ENCODE measurements at places on chromosomes 16 and 17. TPM values are rescaled to one million over a fixed set of nuclear protein-coding genes. Genes with fewer than 3 reads are reported as not detected.

- no peaks in the 10 kb centered on the region for H3K27me3 ChIP-seq
- H3K4me1 ChIP-seq: peaks cover 1% of the 10 kb centered on the region
- no peak for DNase-seq
- H3K36me3 ChIP-seq: peaks cover 36% of the 10 kb centered on the region
- no peak overlapping the region for H3K4me3 ChIP-seq
- no peak overlapping the region for H3K27ac ChIP-seq
These were observed 7.3 kb downstream of the TRIM65 start for GRCh38 chr17:75889454-75889853.

DNA sequence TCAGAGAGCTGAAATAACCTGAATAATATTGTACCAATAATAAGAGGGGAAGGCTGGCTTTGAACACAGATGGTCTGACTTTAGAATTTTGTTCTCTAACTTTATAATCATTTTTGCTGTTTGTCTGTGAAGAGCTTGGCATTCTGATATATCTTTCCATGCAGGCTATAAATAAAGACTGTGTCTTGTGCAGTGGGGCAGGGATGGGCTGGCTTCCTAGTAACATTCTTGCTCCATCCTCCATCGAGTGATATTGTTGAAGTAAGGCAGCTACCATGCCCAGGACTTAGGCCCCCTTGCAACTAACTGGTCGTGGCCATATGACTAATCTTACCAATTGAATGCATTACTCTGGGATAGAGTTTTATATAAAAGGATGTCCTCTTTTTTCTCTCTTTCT, 234.7 kb upstream of the IRX3 start:
- H3K27ac ChIP-seq: no peak overlapping the region
- H3K4me1 ChIP-seq: no peaks in the 10 kb centered on the region
- no peak for DNase-seq
- no peaks in the 10 kb centered on the region for H3K27me3 ChIP-seq

DNA sequence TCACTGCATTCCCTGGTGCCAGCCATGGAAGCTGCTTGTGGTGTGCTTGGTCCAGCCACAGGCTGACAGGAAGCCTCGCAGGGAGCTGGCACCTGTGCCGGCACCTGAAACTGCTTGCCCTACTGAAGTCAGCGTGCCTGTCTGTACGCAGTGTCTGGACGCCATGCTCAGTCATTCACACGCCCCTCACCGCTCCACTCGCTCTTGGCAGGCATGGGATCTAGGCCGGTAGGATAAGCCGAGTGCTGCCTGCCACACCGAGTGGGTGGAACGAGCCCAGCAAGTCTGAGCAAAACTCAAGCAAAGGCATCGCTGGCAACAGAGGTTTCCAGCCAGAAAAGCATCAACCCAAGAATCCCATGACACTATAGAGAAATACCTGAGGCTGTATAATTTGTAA, 350.6 kb downstream of the CDH11 start:
- no peak overlapping the region for H3K27ac ChIP-seq
- H3K36me3 ChIP-seq: no peaks in the 10 kb centered on the region
- no peaks in the 10 kb centered on the region for H3K27me3 ChIP-seq
- no peak for DNase-seq
- no peak overlapping the region for H3K4me3 ChIP-seq
- no peaks in the 10 kb centered on the region for H3K4me1 ChIP-seq

GRCh38 chr17:4304417-4305027, 40.7 kb upstream of the ANKFY1 start:
- H3K4me3 ChIP-seq: no peak overlapping the region
- peak; percentile 43 for DNase-seq
- H3K36me3 ChIP-seq: no peaks in the 10 kb centered on the region

GRCh38 chr16:24834459-24835335, 11.1 kb upstream of the SLC5A11 start:
- peak; percentile 84 for DNase-seq
- H3K4me3 ChIP-seq: no peak overlapping the region
- H3K36me3 ChIP-seq: peaks cover 18% of the 10 kb centered on the region
- no peaks in the 10 kb centered on the region for H3K27me3 ChIP-seq

- no peaks in the 10 kb centered on the region for H3K27me3 ChIP-seq
- H3K4me3 ChIP-seq: no peak overlapping the region
- no peak for DNase-seq
These were observed 26.1 kb downstream of the GRIN2A start for GRCh38 chr16:10156099-10156498.

DNA sequence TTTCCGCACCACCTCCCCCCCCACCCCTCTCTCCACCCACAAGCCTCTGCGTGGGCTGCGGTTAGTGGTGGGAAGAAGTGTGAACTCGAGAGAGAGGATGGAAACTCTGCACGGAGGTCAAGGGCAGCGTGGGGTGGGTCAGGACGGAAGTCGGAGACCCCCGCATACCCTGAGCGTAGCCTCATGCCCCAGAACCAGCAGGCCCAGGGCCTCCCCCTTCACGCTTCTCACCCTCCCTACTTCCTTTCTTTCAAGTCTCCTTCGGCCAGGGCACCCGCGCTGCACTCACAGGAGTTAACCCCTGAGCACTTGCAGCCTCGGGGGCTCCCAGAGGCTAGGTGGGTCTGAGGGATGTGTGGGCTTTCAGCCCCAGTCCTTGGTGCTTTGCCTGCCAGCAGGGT, 9.2 kb downstream of the TBKBP1 start:
- no peak overlapping the region for H3K27ac ChIP-seq
- peaks cover 9% of the 10 kb centered on the region for H3K36me3 ChIP-seq
- H3K27me3 ChIP-seq: no peaks in the 10 kb centered on the region
- H3K4me1 ChIP-seq: peaks cover 56% of the 10 kb centered on the region

- no peaks in the 10 kb centered on the region for H3K36me3 ChIP-seq
- DNase-seq: no peak
- peaks cover 46% of the 10 kb centered on the region for H3K27me3 ChIP-seq
These were observed 116.2 kb downstream of the AATF start for GRCh38 chr17:37064956-37065355.

GRCh38 chr16:83762992-83763358, 44.8 kb upstream of the HSBP1 start:
- no peaks in the 10 kb centered on the region for H3K27me3 ChIP-seq
- H3K4me3 ChIP-seq: no peak overlapping the region
- H3K4me1 ChIP-seq: no peaks in the 10 kb centered on the region

GRCh38 chr16:84307209-84307954, 12.7 kb downstream of the WFDC1 start:
- no peaks in the 10 kb centered on the region for H3K27me3 ChIP-seq
- H3K4me3 ChIP-seq: no peak overlapping the region
- peaks cover 20% of the 10 kb centered on the region for H3K4me1 ChIP-seq
- peak overlapping the region; percentile 17 for H3K27ac ChIP-seq
- no peak for DNase-seq

GRCh38 chr17:78893684-78894083, 9.3 kb downstream of the CEP295NL start:
- no peak overlapping the region for H3K4me3 ChIP-seq
- H3K4me1 ChIP-seq: peaks cover 100% of the 10 kb centered on the region

DNA sequence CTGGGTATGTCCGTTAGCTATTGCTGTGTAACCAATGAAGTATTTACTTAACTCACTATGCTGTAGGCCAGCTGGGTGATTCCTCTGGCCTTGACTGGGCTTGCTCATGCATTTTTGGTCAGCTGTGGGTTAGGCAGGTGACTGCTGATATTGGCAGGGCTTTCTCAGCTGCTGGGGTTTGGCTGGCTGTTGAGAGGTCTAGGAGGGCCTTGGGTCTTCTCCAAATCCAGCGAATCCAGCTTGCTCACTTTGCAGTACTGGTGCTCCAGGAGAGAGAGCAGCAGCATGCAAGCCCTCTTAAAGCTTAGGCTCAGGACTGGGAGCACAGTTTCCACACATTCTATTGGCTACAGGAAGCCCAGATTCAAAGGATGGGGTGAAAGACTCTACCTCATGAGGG, 270.1 kb downstream of the PHKB start:
- peaks cover 15% of the 10 kb centered on the region for H3K4me1 ChIP-seq
- no peaks in the 10 kb centered on the region for H3K36me3 ChIP-seq
- H3K27me3 ChIP-seq: no peaks in the 10 kb centered on the region
- no peak for DNase-seq
- no peak overlapping the region for H3K27ac ChIP-seq
- no peak overlapping the region for H3K4me3 ChIP-seq

DNA sequence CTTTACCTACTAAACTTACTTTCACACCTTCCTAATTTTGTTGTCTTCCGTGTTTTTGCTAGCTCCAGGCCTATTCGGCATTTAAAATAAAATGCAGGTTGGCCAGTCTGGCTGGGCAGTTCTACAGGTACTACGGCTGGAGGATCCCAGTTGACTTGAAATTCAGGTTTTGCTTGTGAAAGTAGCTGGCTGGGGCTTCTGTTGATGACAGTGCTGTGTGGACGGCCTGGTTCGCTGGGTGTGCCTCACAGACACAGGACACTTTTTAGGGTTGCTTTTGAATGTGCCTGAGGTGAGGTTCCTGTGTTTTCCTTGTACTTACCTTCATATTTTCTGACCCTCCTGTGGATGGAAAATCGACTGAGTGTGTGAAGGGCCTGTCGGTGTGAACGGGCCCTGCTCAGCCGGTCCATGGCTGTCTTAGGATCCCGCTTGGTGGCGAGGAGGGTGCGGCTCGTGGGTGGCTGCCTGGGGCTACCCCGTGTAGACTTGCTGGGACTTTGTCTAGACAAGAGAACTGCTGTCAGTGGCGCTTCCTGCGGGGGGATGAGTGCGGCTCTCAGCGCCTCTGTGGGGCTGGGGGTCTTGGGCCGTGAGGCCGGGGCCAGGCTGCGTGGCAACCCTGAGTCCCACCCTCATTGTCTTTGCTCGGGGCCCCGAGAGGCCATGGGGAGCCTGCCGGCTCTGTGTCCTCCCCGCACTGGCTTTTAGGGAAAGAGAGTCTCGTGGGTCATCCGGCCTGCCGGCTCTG, 18.7 kb upstream of the ZNF750 start:
- peaks cover 13% of the 10 kb centered on the region for H3K36me3 ChIP-seq
- peaks cover 19% of the 10 kb centered on the region for H3K4me1 ChIP-seq
- peak overlapping the region; percentile 52 for H3K27ac ChIP-seq

DNA sequence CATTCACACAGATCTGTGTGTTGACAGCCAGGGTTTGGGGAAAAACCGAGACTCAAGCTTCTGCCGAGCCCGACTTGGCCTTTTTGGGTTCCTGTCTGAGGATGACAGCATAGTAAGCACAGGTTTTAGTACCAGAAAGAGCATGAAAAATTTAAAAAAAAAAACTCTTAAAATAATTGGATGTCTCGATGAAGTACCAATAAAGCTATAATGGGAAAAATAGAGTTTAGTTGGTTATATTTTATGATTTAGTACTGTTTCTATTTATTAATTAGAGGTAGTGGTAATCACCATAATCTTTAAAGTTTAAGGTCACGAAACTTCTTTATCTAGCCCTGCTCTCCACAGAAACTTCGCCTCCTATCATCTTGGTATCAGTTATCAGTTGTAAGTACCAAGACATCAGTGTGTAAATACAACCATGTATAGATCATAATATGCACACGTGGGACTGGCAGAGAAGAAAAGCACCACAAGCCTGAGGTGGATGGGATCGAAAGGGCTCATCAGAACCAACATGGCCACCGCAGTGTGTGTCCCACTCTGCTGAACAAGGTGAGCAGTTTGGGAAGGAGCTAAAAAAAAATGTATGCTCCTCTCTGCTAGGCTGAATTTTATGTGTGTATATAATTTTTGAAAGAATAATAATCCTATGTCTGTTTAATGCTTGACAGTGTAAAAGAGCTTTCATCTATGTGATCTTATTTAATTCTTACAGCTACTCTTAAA, 14.4 kb upstream of the EEF2K start:
- H3K4me1 ChIP-seq: peaks cover 39% of the 10 kb centered on the region

DNA sequence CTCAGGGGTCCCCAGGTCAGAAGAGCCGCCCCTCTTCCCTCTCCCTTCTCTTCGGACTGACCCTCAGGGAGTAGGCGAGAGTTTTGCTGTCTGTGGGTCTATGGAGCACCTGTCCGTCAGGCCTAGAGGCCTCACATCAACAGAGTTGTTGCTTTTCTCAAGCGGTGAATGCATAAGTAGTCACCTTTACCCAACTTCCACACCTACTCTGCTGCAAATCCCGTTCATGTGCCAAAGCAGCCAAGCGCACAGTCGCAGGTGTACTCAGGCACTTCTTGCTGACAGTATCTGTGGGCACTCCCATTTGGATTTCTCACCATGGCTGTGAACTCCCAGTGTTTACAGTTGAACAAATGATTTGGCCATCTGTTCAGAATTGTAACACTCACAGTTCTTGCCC, 4.0 kb upstream of the FA2H start:
- H3K4me3 ChIP-seq: no peak overlapping the region
- peak overlapping the region; percentile 68 for H3K27ac ChIP-seq
- peak; percentile 57 for DNase-seq
- H3K4me1 ChIP-seq: peaks cover 17% of the 10 kb centered on the region

- DNase-seq: no peak
- no peaks in the 10 kb centered on the region for H3K4me1 ChIP-seq
- H3K36me3 ChIP-seq: no peaks in the 10 kb centered on the region
- H3K27me3 ChIP-seq: peaks cover 8% of the 10 kb centered on the region
These were observed 76.2 kb upstream of the DNAH17 start for GRCh38 chr17:78653382-78653781.

DNA sequence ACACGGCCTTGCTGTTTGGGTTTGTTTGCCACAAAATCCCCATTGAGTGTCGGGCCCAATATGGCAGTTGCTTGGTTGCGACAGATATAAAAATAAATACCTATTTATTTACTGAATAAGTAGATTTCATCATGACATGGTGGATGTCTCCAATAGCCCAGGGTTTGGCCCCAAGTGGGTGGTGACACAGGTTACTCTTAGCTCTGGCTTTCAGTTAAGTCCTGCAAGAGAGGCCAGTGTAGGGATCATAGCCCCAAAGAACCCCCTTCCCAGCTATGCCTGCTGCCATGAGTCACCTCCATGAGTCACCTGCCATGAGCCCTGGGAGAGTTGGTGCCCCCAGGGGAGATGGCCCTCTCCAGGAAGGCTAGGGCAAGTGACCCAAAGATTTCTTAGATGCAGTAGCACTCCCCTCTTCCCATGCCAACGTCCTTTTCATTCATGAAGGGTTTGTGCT, 78.7 kb upstream of the LGALS9 start:
- no peak overlapping the region for H3K27ac ChIP-seq
- DNase-seq: no peak
- H3K4me1 ChIP-seq: peaks cover 22% of the 10 kb centered on the region

The ACE gene
- polyA plus RNA-seq: 1.3 TPM

The SMIM36 gene
- polyA plus RNA-seq: not detected

The MYCBPAP gene
- not detected for polyA plus RNA-seq

The SLC25A10 gene
- polyA plus RNA-seq: 40.7 TPM

The CCL1 gene
- polyA plus RNA-seq: not detected

The MRPS23 gene
- polyA plus RNA-seq: 43.3 TPM

The ENDOV gene
- polyA plus RNA-seq: 13.4 TPM

The TBC1D3K gene
- polyA plus RNA-seq: not detected
